ENCODE measurements at places on chromosomes 1 and 21.

- no peak for DNase-seq
These were observed 18.0 kb downstream of the SLC2A7 start for GRCh38 chr1:9008236-9008635.

GRCh38 chr1:243848165-243848857, 1.7 kb downstream of the AKT3 start:
- no peak for DNase-seq

DNA sequence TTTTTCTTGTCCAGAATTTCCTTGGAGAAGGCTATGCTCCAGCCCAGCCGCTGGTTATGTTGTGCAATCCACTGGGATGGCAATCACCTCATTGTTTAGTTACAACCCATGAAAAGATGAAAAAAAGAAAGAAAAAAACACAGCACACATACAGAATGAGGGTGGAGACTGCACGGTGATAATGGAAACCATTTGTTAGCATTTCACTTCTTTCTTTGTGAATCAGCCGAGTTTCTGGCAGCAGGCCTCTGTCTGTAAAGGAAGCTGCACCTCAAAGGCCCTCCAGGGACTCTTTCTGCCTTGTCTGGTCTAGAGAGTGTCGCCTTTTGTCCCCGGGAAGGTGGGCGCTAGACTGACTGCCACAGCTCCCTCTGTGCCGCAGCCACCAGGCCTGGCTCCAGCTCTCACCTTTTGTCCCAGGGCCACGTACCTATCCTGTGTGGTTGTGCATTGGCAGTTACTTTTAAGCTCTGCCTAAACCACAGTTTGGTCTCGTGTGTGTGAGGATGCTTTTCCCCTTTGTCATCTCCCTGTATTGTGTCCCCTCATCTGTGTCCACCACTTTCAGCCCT, 35.6 kb downstream of the NGF start:
- no peak for DNase-seq

DNA sequence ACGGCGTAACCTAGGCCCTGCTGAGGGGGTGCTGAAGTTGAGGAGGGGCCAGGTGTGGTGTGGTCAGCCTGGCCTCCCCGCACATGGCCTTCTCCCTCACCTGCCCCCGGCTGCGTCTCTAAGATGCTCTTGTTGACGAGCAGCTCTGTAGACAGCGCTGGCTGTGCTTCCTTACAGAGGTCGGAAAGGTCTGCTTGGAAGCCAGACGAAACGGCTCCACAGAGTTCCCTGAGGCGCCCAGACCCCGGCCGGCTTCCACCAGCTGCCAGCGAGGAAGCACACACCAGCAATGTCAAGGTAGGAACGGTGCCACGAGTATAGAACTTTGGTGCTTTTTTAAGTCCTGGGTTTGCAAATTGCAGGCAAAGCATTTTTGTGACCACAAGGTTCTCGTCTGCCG, 18.8 kb upstream of the DIP2A start:
- no peak for DNase-seq

DNA sequence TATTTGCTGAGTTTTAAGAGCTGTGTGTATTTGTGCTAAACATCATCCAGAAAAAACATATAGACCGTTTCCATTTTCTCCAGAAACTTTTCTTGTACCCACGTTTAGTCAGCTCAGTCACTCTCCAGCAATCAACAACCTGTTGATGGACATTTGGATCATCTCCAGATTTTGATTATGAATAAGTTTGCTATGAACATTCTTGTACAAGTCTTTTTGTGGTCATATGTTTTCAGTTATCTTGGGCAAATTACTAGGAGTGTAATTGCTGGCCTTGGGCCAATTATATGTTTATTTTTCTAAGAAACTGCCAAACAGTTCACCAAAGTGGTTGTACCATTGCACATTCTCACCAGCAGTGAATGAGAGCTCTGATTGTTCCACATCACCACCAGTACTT, 221.8 kb downstream of the CENPF start:
- DNase-seq = no peak

DNA sequence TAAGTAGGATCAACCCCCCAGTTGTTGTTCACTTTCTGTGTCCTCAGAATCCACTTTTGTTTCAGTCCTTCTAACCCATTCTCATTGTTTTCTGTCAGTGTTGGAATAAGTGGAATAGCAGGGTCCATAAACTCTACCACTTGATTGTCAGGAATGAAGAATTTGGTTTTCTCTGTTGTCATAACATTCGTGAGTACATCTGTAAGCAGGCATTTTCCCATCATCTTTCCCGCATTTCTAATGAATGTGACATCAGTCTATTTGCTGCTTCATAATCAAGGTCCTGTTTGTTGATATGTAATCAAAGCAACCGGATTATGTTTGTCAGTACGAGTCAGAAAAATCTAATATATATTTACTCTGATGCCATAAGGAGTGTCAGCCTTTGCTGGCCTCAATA, 147.1 kb downstream of the KIF26B start:
- DNase-seq = no peak

DNA sequence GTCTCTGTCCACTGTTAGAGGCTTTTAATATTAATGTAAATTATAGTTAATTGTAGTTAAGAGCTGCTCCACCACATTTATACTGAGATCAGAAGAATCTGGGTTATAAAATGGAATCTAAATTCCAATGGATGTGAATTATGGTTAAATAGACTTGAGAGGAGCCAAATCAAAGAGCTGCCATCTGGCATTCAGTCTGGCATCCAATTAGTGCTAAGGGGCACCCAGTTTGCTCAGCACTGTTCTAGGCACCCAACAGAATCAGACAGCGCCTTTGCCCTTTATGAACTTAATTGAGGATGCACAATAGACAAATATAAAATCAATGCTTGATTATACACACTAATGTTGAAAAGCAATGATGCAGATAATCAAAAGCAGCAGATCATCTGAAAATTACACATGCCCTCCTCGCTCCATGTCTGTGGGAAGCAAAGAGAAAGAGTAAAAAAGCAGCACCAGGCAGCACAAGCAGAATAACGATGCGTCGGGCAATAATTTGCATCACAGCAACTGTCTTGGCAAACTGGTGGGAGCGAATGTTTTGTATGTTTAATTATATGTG, 310.1 kb downstream of the BRINP2 start:
- no peak for DNase-seq

DNA sequence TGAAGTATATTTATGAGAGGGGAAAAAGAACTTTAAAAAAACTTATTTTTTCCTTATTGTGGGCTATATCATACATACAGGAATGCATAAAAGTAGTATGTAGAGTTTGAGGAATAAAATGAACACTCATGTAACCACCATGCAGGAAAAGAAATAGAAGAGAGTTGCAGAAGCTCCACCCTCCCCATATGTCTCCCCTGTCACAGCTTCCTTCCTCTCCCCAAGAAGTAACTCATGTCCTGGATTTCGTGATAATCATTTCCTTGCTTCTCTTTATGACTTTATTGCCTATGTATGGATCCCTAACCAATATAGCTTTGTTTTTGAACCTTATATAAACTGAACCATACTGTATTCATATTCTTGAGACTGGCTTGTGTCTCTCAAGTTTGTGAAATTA, 126.4 kb downstream of the ZZZ3 start:
- DNase-seq = no peak

- DNase-seq = no peak
These were observed 51.8 kb downstream of the SLC44A5 start for GRCh38 chr1:75559136-75559535.

GRCh38 chr1:3450202-3450863, 4.1 kb upstream of the ARHGEF16 start:
- DNase-seq = no peak

DNA sequence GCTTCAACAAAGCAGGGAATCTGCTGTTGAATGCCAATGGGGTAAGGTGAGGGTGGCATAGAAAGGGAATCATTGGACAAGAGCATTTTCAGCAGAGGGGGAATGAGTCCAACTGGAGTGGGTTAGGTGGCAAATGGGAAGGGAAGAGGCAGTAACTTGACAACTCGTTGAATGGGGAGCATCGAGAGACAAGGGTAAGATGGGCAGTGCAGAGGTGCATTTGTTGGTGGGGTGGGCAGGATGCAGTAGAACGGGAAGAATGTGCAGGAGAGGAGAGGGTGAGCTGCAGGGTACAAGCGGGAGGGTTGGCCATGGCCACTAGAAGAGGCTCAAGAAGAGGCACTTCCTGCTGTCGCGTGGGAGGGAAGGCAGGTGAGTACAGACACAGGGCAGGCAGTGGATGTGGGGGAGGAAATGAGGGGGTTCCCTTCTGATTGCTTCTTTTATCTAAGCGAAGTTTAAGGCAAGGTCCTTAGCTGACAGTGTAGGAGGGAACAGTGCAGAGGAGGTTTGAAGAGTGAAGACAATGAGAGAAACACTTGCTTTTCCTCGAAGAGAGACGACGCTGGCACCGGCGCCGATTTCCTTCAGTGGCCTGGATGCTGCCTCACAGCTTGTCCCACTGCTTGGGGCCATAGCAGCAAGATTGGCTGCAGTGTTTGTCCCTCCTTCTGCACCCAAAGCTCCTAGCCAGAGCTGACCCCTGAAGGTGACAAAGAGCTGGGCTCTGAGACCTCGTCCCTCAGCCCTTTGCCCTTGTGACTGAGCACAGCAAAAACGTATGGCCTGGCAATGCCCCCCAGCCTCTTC, 3.2 kb upstream of the IKBKE start:
- DNase-seq = peak; percentile 36

- peak; percentile 48 for DNase-seq
These were observed 3.8 kb upstream of the SELENON start for GRCh38 chr1:25795946-25796810.

DNA sequence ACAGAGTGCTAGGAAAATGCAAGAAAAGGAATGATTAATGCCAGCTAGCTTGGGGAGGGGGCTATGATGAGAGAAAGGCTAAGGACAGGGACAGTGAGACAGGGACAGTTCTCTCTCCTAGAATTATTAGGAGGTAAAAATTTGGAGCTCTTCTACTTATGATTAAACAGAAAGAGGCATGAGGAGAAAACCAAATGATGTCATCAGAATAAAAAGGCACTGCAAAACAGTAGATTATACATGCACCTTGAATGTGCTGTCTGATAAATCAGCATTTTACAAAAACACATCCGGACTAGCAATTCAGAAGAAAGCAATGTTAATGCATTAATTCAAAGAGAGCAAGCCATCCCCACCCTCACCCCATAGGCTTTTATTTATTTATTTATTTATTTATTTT, 277.5 kb downstream of the RGS7 start:
- no peak for DNase-seq

GRCh38 chr1:198162091-198162767, 5.4 kb downstream of the NEK7 start:
- DNase-seq = no peak

GRCh38 chr1:93317207-93317606, 28.5 kb upstream of the DR1 start:
- DNase-seq = no peak

Data from activated CD4-positive, alpha-beta T cell treated with anti-CD3 and anti-CD28 coated beads for 4 hours (primary cell).